Psoas muscle (tissue), 8 donors: ENCODE measurements at places on chromosomes 2 and 18. TPM values are rescaled to one million over a fixed set of nuclear protein-coding genes. Genes with fewer than 3 reads are reported as not detected.

DNA sequence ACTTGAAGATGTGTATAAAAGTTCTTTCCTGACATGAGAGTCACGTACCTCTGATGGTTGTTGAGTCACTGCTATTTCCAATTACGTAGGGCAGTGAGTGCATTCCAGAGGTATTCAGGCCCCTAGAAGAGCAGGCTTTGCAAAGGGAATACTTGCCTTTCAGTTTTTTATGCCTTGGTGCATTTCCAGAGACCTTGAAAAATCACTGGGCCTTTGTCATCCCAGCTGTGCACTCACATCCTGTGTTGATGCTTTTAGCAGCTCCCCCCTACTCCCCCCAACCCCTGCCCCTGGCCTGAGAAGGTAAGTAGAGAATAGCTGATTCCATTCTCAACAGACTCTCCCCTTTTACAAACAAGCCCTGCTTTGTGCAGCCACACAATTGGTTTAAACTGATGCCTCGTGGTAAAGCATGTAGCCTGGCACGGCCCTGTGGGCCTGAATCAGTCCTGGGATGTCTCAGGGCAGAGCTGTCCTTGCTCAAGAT lies 174.2 kb downstream of the PRPF40A start:
- DNase-seq, result no peak

EPAS1 gene
- 39.2 TPM for polyA plus RNA-seq

DNA sequence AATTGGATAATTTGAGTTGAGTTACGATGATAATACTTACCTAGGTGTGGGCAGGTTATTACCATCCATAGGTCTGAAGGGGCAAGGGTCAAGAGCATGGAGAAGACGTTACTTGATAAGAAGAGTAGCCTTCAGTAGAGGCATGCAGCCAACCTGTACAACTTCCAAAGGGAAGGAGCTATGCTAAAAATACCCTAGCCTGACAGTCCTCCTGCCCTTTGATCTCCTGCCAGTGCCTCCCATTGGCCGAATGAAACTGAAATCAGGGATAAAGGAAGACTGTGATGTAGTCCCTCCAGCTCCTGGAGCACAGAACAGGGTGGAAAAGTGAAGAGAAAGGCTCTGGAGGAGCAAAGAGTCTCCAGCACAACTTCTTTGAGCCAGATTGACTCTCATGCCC lies 487.4 kb downstream of the ADCYAP1 start:
- no peak for DNase-seq

GALR1 gene
- polyA plus RNA-seq, result not detected

GRCh38 chr2:3065928-3066327 lies 311.7 kb downstream of the EIPR1 start:
- DNase-seq, result no peak

DNA sequence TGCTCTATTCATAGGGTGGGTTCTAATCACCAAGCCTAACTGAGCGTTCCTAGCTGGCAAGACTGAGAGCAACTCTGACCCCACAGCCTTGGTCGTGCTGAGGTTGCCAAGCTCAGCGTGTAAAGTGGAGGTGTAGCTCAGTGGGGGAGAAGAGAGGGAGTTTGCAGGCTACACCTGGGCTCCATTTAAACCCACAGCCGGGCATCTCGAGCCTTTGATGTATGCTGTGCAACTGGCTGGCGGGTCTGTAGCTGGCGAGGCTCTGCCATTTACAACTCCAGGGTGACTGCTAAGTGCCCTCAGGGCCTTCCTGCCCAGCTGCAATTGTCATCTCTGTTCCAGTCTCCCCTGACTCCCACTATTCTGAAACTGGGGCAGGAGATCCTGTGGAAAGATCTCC lies 20.0 kb upstream of the CHRNA1 start:
- DNase-seq, result no peak

GRCh38 chr2:32067549-32067948 lies 4.2 kb downstream of the SPAST start:
- no peak for DNase-seq

GRCh38 chr2:109135359-109136197 lies 6.6 kb downstream of the SH3RF3 start:
- DNase-seq, result no peak

PROM2 gene
- polyA plus RNA-seq, result 0.18 TPM

DNA sequence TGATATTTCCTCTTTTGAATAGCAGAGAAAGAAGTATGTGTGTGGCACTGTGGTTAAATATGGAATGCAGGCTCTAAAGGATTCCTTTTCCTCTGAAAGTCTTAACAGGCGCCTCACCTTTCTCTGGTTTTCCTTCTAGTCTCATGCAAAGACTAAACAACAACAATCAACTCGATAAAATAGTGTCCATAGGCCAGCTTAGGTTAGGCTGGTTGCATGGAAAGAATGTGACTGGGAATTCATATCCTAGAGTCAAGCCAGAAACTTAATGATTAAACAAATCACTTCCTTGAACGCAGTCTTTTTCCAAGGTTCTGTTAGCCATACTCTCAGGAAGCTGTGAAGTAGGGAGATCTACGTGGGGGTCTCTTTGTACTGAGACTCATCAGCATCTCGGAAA lies 800.8 kb upstream of the ID2 start:
- DNase-seq, result no peak

TEKT4 gene
- not detected for polyA plus RNA-seq

DNA sequence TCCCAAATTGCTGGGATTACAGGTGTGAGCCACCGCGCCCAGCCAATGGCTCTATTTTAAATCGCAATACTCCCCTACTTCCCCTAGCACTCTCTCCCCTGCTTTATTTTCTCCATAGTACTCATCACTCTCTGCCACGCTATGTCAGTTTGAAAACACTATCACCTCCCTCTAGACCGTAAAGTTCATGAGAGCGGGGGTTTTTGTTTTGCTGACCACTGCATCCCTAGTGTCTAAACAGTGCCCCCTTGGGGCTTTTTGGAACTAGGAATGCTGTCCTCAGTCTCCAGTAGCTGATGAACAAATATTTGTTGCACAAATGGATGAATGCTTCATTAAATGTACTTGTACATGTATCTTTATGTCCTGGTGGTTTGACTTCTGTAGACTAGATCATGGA lies 44.1 kb downstream of the ATOH8 start:
- DNase-seq, result no peak
